ENCODE measurements at places on chromosomes 12 and 14. TPM values are rescaled to one million over a fixed set of nuclear protein-coding genes. Genes with fewer than 3 reads are reported as not detected.

Gene ORAI1
- 29.4 TPM for total RNA-seq

Gene JKAMP
- total RNA-seq = 20.2 TPM

Gene COL2A1
- not detected for total RNA-seq

Gene CLEC7A
- total RNA-seq = not detected

Gene GRIP1
- total RNA-seq = 2.4 TPM

Gene ASPG
- total RNA-seq = not detected

Gene SRRM4
- total RNA-seq = not detected

Gene GDF3
- total RNA-seq = not detected

Gene ESPL1
- 60.8 TPM for total RNA-seq

Gene KRT5
- not detected for total RNA-seq

Gene C1S
- total RNA-seq = 2.8 TPM

- H3K4me3 ChIP-seq = no peak overlapping the region
- no peak overlapping the region for H3K27ac ChIP-seq
- H3K4me1 ChIP-seq = no peaks in the 10 kb centered on the region
- DNase-seq = no peak
- H3K27me3 ChIP-seq = no peaks in the 10 kb centered on the region
Observed at GRCh38 chr14:51821822-51822221, 38.6 kb upstream of the GNG2 start.

- peak overlapping the region; percentile 94 for H3K4me3 ChIP-seq
- H3K36me3 ChIP-seq = peaks cover 5% of the 10 kb centered on the region
- H3K4me1 ChIP-seq = peaks cover 31% of the 10 kb centered on the region
- no peaks in the 10 kb centered on the region for H3K27me3 ChIP-seq
- peak overlapping the region; percentile 91 for H3K27ac ChIP-seq
Observed at GRCh38 chr12:113221997-113222729, 899 bp downstream of the TPCN1 start.

DNA sequence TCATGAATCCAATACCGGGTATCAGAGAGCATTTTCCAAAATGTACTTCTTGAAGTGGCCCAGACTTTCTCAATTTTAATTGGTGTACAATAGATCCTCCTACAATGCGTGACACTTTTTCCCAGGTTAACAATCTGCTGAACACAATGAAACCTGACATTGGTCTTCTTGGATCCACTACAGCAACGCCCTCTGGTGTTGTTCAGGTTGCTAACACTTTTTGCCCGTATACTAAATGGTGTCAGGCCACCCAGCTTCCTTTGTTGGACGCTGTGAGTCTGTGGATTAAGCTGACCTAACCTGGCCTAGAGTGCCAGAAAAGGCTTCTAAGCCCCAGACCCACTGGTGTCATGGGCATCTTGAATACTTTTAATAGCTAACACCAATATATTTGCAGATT, 89.2 kb downstream of the KCNK10 start:
- H3K27me3 ChIP-seq = peaks cover 11% of the 10 kb centered on the region
- no peak overlapping the region for H3K4me3 ChIP-seq
- peak; percentile 28 for DNase-seq
- H3K4me1 ChIP-seq = no peaks in the 10 kb centered on the region
- no peaks in the 10 kb centered on the region for H3K36me3 ChIP-seq

DNA sequence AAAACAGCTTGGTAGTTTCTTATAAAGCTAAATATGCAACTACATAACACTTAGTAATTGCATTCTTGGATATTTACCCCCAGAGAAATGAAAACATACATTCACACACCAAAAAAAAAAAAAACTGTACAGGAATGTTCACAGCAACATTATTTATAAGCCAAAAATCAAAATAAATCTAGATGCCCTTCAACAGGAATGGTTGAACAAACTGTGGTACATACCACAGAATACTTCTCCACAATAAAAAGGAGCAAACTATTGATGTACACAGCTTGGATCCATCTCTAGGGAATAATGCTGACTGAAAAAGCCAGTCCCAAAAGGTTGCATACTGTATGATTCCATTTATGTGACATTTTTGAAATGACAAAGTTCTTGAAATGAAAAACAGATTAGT, 62.1 kb upstream of the SLC38A4 start:
- H3K4me3 ChIP-seq = no peak overlapping the region
- H3K36me3 ChIP-seq = peaks cover 1% of the 10 kb centered on the region
- DNase-seq = no peak
- peaks cover 3% of the 10 kb centered on the region for H3K27me3 ChIP-seq
- H3K27ac ChIP-seq = no peak overlapping the region

DNA sequence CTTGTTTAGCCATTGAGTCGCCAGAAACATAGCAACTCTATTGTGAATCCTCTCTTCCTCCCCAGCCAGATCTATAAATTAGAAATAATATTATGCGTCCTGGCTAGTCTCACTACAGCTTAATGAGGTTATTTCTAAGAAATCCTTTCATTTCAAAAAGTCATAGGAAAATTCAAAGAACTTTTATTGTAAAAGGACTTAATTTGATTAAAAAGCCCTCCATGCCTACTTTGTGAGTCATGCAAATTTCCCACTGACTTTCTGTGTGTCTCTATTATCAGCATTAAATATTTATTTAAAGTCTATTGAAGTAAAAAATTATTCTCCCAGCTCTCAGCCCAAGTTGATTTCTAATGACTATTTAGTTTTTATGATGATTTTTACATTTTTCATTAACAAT, 160.7 kb downstream of the PHLDA1 start:
- H3K4me3 ChIP-seq = no peak overlapping the region
- DNase-seq = no peak
- no peaks in the 10 kb centered on the region for H3K36me3 ChIP-seq
- H3K27me3 ChIP-seq = peaks cover 17% of the 10 kb centered on the region
- no peaks in the 10 kb centered on the region for H3K4me1 ChIP-seq

GRCh38 chr14:56145965-56146364, 27.8 kb downstream of the PELI2 start:
- H3K4me3 ChIP-seq = no peak overlapping the region
- peak; percentile 35 for DNase-seq
- no peak overlapping the region for H3K27ac ChIP-seq
- peaks cover 49% of the 10 kb centered on the region for H3K4me1 ChIP-seq
- H3K27me3 ChIP-seq = peaks cover 4% of the 10 kb centered on the region
- H3K36me3 ChIP-seq = no peaks in the 10 kb centered on the region

- H3K27ac ChIP-seq = no peak overlapping the region
- no peak overlapping the region for H3K4me3 ChIP-seq
- no peak for DNase-seq
- no peaks in the 10 kb centered on the region for H3K36me3 ChIP-seq
- H3K4me1 ChIP-seq = peaks cover 25% of the 10 kb centered on the region
- no peaks in the 10 kb centered on the region for H3K27me3 ChIP-seq
Observed at GRCh38 chr12:124509676-124510300, 57.6 kb downstream of the NCOR2 start.

GRCh38 chr12:103401421-103401820, 94.3 kb downstream of the C12orf42 start:
- H3K27me3 ChIP-seq = no peaks in the 10 kb centered on the region
- DNase-seq = no peak
- H3K4me1 ChIP-seq = no peaks in the 10 kb centered on the region

- DNase-seq = no peak
- H3K4me1 ChIP-seq = peaks cover 36% of the 10 kb centered on the region
- H3K27me3 ChIP-seq = peaks cover 13% of the 10 kb centered on the region
- no peak overlapping the region for H3K27ac ChIP-seq
Observed at GRCh38 chr12:10716704-10717315, 6.3 kb downstream of the YBX3 start.

DNA sequence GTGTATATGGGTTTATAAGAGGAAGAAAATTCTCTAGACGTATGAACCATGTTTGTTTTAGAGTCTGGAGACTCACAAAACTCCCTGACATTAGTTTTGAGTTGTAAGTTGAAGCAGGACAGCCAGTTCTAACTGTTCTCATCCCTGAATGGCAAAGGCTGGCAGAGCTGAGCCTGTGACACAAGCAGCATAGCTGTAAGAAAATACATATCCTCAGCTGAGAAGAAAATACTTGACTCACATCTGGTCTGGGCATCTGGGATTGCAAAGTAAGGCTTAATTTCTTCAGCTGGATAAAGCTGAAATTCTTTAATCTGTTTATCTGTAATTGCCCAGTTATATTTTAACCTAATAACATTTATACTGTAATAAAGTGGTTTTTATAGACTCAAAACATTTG, 156.3 kb downstream of the PELI2 start:
- H3K27ac ChIP-seq = no peak overlapping the region
- no peak overlapping the region for H3K4me3 ChIP-seq
- no peaks in the 10 kb centered on the region for H3K36me3 ChIP-seq
- no peak for DNase-seq
- no peaks in the 10 kb centered on the region for H3K27me3 ChIP-seq

DNA sequence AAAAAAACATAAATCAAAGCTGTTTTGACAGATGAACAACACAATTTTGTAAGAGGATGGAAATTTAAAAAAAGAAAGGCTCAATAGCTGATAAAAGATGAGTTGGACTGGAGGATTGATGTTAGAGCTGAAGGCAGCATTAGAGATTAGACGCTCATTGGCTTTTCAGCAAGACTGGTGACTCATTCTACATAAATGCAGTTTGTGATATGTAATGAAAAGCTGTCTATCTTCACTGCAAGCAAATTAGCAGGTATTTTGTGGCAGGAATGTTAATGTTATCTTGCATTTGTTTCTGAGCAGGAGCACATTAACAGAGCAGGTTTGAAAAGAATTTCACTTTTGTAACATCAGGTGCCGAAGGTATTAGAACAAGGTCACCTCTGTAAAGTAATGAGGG, 442.7 kb upstream of the NOVA1 start:
- no peaks in the 10 kb centered on the region for H3K4me1 ChIP-seq
- H3K36me3 ChIP-seq = no peaks in the 10 kb centered on the region
- no peak overlapping the region for H3K27ac ChIP-seq

DNA sequence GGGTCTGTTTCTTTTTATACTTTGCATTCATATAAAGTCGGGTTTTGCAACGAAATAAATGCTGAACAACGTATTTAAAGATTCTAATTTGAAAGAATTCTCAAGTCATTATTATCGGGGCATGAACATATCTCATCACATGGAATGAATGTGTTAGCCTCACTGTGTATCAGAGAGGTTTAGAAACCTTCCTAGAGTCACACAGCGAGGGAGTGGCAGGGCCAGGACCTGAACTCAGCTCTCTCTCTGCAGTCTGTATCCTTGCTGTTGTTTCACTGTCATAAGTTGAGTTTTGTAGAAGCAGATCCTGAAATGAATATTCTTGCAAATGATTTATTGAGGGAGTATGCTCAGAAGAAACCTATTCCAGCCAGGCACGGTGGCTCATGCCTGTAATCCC, 209.2 kb upstream of the NOS1 start:
- no peak for DNase-seq
- no peak overlapping the region for H3K4me3 ChIP-seq
- H3K36me3 ChIP-seq = no peaks in the 10 kb centered on the region

DNA sequence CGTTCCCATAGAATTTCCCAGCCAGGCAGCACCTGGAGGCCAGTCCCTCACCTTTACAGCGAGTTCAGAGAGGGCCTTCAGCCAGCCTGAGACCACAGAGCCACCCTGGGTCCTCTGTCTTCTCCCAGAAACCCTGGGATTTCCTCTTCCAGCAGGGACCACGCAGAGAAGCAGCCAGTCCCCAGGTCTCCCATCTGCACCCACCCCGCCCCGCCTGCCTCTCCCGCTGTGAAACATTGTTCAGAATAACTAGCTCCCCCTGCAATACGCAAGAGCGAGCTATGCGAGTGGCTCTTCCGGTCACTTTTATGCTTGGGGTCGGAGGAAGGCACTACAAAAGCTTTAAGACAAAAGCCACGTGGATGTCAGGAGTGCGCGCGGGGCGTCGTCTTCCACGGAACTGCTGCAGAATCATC, 77.8 kb downstream of the SERPINA3 start:
- H3K4me3 ChIP-seq = no peak overlapping the region
- H3K27me3 ChIP-seq = peaks cover 11% of the 10 kb centered on the region
- no peak overlapping the region for H3K27ac ChIP-seq

GRCh38 chr14:95943699-95944098, 67.1 kb downstream of the TUNAR start:
- H3K27me3 ChIP-seq = peaks cover 33% of the 10 kb centered on the region
- no peaks in the 10 kb centered on the region for H3K36me3 ChIP-seq
- H3K4me3 ChIP-seq = no peak overlapping the region
- H3K4me1 ChIP-seq = no peaks in the 10 kb centered on the region
- no peak for DNase-seq

GRCh38 chr12:96886998-96887677, 19.9 kb upstream of the NEDD1 start:
- peaks cover 8% of the 10 kb centered on the region for H3K27me3 ChIP-seq
- H3K27ac ChIP-seq = no peak overlapping the region
- H3K4me3 ChIP-seq = no peak overlapping the region
- H3K4me1 ChIP-seq = peaks cover 5% of the 10 kb centered on the region
- DNase-seq = no peak

DNA sequence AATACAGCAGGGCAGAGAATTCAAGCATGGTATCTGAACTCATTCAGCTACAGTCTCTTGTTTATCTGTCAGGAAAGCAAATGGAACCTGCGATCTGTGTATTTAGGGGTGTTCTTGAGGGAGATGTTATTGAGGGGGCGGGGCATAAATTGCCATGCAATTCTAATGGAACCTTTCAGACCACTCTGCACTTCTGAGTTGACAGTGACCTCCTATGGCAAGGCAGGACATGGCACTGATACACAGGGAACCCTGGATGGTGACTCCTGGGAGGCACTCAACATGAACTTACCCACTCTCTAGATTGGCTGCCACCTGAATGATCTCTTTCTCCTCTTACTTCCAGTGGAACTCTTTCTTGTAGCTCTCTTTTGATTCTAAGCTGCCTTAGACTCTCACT, 787.3 kb downstream of the VRK1 start:
- peak; percentile 11 for DNase-seq
- no peaks in the 10 kb centered on the region for H3K36me3 ChIP-seq
- H3K4me3 ChIP-seq = no peak overlapping the region
- no peaks in the 10 kb centered on the region for H3K27me3 ChIP-seq

- no peak overlapping the region for H3K27ac ChIP-seq
- DNase-seq = no peak
- H3K27me3 ChIP-seq = no peaks in the 10 kb centered on the region
- H3K36me3 ChIP-seq = no peaks in the 10 kb centered on the region
- no peak overlapping the region for H3K4me3 ChIP-seq
- H3K4me1 ChIP-seq = no peaks in the 10 kb centered on the region
Observed at GRCh38 chr14:28652782-28653181, 113.8 kb upstream of the FOXG1 start.

DNA sequence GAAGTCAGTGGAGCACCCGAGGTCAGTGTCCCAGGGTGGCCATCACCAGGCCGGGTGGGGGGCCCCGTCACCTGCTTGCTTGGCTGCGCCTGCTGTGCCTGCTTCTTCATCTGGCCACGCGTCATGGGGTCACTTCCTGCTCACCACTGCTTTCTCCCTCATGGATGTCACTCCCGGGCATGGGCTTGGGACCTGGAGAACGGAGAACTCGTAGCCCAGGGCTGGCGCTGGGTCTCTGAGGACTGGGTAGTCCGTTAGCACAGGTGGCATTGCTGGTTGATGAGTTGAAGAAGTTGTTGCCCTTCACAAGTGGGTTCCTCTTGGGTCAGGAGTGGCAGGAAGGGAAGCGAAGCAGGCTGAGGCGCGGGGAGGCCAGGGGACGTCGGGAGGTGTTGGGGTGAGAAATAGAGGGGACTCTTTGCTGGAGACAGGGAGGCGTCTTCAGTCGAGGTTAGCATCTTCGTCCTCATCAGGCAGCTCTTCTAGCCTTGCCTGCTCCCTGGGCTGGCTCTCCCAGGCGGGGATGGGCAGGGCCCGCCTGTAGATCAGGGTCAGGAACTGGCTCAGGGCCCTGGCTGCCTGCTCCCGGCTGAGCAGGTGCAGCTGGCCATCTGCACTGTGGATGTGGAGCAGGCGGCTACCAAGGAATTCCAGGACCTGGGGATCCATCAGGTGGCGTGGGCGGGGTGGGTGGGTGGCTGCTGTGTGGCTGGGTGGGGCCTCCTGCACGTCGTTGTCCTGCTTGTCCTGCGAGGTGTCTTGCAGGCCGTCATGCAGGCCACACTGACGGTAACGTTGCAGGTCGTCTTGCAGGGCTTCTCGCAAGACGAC, 23.0 kb downstream of the RTL1 start:
- no peaks in the 10 kb centered on the region for H3K4me1 ChIP-seq
- H3K27ac ChIP-seq = no peak overlapping the region
- H3K4me3 ChIP-seq = no peak overlapping the region
- no peaks in the 10 kb centered on the region for H3K36me3 ChIP-seq
- H3K27me3 ChIP-seq = peaks cover 4% of the 10 kb centered on the region
- DNase-seq = no peak

Data from activated CD4-positive, alpha-beta T cell treated with anti-CD3 and anti-CD28 coated beads for 36 hours (primary cell).